Panc1 (cell line): ENCODE measurements at places on chromosomes 3 and 15.

- no peak for DNase-seq
These were observed 411.5 kb downstream of the RAP2B start for GRCh38 chr3:153573481-153573880.

GRCh38 chr15:39451121-39451688 is 129.7 kb upstream of the THBS1 start:
- DNase-seq: no peak

GRCh38 chr3:182521339-182521738 is 272.0 kb upstream of the ATP11B start:
- DNase-seq: no peak

DNA sequence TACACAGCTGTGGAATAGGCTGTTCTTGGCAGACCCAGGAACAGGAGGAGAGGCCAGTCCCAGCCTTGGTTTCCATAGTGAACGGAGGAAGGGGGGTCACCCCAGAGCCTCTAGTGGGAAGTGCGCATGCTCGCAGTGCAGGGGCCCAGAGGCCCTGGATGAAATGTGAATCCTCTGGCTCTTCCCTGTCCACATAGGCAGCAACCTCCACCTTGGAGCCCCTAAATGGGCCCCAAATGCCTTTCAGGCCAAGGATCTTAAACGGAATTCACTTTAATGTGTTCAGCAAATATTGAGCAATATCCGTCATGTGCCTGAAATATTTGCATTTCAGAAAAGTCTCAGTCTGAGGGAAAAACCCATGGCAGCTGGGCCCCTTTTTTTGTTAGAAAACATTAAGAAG is 3.3 kb upstream of the NDN start:
- DNase-seq: no peak

GRCh38 chr3:106317141-106318055 is 448.6 kb upstream of the CBLB start:
- no peak for DNase-seq

- no peak for DNase-seq
These were observed 876.1 kb upstream of the CADM2 start for GRCh38 chr3:84082726-84083125.

DNA sequence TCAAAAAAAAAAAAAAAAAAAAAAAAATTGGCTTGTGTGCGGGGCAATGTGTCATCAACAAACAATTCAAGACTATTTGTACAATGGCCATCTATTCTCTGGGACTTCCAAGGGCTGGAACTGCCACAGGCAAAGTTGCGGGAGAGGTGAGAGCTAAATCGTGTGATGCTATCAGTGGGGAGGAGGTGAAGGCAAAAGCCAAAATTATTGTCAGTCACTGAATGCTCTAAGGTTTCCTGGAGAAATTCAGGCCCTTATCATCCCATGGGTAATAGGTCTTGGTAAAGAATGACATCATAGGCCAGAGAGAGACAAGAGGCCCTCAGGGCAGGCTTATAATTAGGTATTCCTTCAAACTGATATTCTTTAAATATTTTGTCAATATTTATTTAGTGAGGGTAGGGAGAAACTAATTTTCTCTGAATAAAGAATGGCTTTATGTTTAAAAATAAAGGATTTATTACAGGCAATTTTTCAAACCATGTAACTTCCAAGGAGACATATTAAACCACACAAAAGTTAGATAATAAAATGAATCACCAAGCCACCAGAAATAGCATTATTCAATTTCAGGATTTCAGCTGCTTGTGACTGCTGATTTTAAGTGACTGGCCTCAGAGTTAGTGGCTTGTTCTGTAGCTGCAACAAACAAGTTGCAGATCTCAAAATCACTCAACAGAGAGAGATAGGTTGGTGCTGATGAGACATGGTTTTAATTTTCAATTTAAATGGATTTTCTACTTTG is 226.3 kb upstream of the MRPL3 start:
- no peak for DNase-seq

DNA sequence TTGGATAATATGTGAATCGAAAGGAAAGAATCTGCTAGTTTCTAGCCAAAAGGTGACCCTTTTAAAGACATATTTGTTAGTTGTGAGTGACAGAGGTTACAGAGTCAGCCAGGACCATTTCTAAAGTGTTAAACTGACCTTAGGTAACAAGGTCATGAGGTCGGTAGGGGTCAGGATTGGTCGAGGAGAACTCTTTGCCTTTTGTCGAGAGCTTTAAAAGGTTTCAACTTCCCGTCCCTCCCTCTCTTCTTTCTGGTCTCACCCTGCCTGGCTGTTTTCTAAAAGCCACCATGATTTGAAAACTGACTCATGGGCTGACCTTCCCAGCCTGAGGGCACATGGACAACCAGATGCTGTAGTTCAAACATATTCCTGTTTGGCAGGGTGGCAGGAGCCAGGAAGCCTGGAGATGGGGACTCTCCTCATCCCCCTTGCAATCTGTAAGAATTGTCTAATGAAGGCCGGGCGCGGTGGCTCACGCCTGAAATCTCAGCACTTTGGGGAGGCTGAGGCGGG is 25.8 kb upstream of the PRTG start:
- no peak for DNase-seq

DNA sequence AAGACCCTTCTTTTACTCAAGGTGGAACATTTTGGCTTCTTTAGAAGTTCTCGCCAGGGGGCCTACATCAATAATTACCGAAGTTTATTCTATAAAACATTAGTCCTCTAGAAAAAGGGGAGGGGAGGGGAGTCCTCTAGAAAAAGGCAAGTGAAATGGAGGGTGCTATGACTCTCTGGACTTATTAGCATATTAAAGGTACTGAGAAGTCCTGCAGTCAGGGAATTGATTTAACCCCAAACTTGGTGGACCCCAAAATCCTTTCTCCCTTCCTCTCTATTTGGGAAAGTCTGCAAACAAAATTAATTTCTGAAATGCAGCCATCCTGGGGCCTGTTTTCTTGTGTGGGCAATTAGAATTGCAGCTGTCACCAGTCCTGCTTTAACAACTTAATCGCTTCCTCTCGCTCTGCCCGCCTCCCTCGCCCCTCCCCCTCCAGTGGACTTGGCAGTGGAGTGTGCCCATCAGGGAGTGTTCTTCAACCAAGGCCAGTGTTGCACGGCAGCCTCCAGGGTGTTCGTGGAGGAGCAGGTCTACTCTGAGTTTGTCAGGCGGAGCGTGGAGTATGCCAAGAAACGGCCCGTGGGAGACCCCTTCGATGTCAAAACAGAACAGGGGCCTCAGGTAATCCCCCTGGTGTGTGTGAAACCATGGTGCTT is 18.9 kb upstream of the LRRK1 start:
- DNase-seq: no peak
